Lung (tissue), 17 donors: ENCODE measurements at places on chromosomes 16 and 17.

- no peak for DNase-seq
Observed at GRCh38 chr16:50244504-50245416, 21.6 kb upstream of the ADCY7 start.

DNA sequence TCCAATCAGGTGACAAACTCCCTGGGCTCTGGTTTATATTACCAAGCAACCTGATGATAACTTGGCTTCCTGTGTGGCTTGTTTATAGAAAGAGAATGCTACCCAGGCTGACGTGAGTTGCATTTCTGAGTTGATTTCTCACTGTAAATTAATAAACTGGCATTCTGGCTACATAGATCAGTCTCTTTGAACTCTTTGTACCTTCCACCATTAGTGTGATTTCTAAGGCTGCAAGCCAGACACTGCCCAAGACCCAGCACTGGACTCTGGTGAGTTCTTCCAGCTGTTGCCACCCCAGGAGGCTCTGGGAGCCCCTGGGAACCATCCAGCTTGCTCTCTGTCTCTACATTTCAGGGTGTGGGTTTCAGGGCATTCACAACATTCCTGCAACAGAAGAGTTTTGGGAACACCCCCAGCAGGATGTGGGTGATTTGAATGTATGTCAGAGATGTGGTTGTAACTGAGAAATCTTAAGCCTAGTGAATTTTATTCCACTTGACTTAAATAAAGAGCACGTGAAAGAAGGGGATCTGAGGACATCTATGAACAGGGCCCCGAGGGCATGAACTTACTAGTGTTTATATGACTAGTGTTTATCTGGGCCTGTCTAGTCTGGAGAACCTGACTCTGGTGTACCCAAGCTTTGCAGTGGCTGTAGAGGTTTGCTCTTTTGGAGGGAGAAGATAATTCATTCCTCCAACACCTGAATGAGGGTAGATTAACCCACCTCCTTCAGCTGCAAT lies 30.3 kb upstream of the LRRC37A start:
- DNase-seq = no peak

- DNase-seq = no peak
Observed at GRCh38 chr16:48629016-48629415, 19.0 kb upstream of the N4BP1 start.

- DNase-seq = peak; percentile 39
Observed at GRCh38 chr17:924711-925475, 54.7 kb downstream of the NXN start.

- peak; percentile 32 for DNase-seq
Observed at GRCh38 chr17:80460429-80460834, 16.0 kb downstream of the NPTX1 start.

- peak; percentile 77 for DNase-seq
Observed at GRCh38 chr16:55370762-55371482, 46.9 kb downstream of the IRX6 start.

DNA sequence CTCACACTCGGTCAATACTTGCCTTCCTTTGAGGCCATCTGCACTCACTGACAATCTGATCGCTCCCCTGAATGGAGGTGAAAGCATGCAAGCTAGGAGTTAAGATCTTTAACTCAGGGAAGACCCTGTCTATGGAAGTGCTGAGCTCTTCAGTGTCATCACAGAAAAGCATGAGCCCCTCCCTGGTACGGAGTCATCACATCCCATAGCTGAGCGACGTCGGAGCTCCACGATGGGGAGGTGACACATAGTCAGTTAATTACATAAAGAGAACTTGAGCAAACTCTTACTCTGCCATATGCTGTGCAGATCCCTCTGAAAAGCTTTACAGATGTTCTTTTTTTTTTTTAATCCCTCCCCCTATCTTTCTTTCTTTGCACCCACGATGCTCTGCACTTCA lies 463.2 kb downstream of the WWOX start:
- no peak for DNase-seq

DNA sequence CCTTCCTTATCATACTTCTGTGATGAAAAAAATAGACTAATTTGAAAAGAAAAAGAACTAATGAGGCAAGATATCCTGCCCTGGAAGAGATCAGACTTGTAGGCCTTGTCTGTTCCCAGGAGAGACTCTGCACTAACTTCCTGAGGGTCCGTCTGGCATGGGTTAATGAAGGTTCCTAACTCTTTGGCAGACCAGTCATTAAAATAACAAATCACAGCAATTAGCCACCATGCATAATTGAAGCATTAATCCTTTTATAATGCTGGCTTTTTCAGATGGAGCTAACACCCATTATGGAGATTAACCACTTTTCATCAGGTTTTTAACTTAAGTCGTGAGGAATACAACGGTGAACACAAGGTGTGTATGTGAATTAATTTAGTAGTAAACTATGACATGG lies 10.4 kb upstream of the KRT10 start:
- DNase-seq = no peak

- DNase-seq = no peak
Observed at GRCh38 chr17:27569257-27569722, 61.7 kb upstream of the LGALS9 start.

- peak; percentile 77 for DNase-seq
Observed at GRCh38 chr17:51046046-51046445, 74.6 kb downstream of the SPAG9 start.

GRCh38 chr17:66971264-66971663 lies 6.8 kb downstream of the CACNG4 start:
- DNase-seq = no peak

DNA sequence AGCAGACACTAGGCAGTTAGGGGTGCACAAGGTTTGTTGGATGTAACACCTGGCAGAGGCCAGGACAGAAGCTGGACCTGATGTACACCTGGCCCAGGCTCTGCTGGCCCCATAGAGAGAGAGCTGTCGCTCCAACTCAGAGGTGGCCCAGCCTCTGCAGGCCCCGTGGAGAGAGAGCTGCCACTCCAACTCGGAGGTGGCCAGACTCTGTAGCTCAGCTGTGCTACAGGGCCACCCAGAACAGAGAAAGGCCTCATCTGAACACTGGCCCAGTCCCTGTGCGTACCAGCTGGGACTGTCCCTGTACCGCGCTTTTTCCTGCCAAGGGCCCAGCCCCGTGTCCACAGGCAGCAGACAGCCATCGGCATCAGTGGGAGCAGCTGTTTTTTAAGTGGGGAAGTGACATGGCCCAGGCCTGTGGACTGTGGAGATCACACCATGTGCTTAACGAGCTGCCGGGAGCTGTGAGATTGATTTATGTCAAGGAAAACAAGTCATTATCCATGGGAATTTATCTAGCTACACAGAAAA lies 176.4 kb upstream of the CHMP6 start:
- peak; percentile 24 for DNase-seq

- DNase-seq = no peak
Observed at GRCh38 chr16:82201926-82202325, 31.9 kb upstream of the MPHOSPH6 start.

DNA sequence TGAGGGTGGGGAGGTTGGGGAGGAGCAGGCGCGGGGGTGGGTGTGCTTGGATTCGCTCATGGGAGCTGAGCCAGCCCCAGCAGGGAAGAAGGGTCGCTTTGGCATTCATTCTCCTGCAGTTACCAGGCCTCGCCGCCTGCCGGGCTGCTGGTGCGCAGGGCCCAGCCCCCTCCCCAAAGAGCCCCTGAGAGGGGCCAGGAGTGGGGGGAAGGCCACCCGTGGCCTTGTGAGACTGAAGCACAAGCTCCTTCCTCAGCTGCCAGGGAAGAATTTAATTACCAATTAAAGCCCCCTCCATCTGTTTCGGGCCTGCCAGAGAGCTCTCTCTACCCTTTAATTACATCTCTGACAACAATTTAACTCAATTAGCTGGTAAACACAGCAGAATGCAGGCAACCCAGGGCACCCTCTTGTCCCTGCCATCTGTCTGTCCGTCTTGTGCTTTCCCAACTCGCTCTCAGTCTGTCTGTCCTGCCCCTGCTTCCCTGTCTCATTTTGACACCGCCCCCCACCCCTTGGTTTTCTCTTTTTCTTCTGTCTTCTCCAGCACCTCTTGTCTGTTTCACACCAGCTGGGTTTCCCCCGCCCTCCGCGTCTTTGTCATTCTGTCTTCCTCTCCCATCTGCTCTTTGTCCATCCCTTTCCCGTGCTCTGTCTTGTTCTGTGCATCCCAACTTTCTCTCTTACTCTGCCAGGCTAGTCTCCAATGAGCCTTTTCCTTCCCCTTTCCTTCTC lies 32.7 kb downstream of the CDK5RAP3 start:
- DNase-seq = peak; percentile 61

DNA sequence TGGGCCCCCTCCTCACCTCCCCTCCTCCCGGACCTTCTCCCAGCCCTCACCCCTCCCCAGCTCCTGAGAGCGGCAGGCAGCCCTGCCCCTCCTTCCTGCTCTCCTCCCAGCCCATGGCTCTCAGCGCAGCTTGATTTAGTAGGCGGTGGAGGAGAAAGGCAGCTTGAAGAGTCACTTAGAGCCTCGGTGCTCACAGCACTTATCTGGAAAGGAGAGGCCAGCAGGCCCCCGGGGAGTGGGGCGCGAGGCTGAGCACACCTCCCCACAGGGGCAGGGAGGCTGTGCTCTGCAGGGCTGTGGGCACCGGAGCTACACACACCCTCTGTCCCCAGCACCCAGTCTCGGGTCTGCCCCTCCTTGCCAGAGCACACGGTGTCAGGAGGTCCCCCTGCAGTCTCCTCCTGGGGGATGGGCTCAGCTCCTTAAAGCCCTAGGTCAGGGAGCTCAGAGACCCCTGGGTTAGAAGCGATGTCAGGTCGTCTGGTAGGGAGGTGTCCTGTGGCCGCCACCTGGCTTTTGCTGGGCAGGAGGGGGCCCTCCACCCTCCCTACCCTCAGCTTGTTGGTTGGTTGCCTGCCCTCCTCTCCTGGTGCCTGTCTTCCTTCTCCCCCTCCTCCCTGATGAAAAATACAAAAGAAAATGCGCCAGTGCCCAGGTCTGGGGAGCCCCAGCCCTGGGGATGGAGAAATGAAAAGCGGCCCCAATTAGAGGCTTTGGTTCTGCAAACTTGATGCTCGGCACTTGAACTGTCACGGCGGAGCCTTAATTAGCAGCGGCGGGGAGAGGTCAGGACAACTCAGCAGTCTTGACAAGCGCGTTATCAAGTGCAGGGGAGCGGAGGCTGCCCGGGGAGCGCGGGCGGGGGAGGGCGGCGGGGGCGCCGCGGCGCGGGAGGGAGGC lies 151.1 kb upstream of the GSE1 start:
- peak; percentile 94 for DNase-seq

- peak; percentile 7 for DNase-seq
Observed at GRCh38 chr17:81890447-81891302, 711 bp downstream of the ALYREF start.

- DNase-seq = no peak
Observed at GRCh38 chr17:68676856-68677255, 75.7 kb upstream of the FAM20A start.

DNA sequence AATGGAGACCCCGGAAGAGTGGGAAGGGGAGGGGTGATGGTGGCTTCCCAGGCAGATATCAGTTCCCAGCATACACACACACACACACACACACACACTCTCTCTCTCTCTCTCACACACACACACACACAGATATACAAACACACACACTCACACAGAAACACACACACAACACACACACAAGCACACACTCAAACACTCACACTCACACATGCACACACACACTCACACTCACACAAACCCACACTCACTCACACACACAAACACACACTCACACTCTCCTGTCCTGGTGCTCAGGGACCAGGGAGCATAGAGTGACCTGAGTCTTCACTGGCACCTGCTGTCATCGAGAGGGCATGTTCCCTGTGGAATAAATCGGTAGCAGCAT lies 5.6 kb downstream of the CA4 start:
- DNase-seq = no peak

GRCh38 chr17:15973016-15973415 lies 26.5 kb downstream of the ZSWIM7 start:
- no peak for DNase-seq

DNA sequence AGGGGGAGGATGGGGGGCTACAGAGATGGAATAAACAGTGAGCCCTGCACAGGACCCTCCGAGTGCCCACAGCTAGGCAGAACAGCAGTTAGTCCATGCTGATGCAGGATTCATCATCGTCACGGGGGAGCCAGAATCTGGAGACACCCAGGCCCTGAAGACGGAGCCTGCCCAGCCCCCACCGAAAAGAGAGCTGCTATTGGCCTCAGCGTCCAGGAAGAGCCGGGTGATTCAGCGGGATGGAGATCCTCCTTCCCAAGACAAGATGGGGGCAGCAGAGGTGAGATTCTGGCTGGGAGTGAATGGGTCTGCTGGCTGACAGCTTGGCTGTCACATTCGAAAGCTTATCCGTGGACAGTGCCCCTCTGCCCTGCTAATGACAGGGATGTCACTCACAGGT lies 133.6 kb upstream of the CRHR1 start:
- no peak for DNase-seq

DNA sequence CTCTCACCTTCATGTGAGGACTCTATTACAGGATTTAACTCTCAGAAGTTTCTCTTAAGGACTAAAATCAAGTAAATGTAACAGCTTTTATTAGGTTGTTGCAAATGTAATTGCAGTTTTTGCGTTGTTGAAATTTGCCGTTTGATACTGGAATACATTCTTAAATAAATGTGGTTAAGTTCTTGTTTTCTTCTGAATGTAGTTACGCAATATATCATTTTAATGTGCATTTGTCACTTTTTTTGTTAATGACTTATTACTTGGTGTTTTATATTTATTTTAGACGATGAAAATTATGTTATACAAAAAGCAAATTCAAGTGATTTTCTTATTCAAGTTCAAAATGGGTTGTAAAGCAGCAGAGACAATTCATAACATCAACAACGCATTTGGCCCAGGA lies 76.3 kb downstream of the TTC19 start:
- no peak for DNase-seq

DNA sequence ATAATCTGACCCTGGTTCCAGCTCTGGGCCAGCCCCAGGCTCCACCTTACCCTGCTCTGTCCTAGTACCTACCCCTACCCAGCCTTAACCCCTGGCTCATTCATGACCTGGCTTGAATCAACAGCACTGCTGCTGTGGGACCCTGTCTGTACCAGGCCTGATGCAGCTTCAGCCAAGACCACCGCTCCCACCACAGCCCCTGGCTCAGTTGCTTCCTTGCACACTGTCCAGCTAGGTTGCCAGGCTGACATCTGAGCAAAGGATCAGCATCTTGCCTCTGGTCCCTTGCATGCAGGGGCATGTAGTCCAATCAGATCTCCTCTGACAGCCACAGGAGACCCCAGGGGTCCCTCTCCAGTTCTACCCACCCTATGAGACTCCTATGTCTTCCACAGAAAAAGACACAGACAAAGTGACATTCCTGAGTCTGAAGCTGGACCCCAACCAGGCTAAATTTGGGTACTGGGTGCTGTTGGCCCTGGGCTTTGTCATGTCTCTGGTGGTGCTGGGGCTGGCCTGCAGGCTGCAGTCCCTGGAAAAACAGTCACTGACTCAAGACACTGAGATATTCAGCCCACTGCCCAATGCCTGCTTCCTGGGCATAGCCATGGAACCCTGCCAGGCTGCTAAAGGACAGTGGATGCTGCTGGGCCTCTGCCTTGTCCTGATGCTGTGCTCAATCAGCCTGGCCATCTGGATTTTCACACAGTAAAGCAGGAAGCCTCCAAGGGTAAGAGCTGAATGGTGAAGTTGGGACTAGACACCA lies 3.9 kb upstream of the KCNH6 start:
- DNase-seq = no peak
